ENCODE measurements at places on chromosomes 7 and 10.

DNA sequence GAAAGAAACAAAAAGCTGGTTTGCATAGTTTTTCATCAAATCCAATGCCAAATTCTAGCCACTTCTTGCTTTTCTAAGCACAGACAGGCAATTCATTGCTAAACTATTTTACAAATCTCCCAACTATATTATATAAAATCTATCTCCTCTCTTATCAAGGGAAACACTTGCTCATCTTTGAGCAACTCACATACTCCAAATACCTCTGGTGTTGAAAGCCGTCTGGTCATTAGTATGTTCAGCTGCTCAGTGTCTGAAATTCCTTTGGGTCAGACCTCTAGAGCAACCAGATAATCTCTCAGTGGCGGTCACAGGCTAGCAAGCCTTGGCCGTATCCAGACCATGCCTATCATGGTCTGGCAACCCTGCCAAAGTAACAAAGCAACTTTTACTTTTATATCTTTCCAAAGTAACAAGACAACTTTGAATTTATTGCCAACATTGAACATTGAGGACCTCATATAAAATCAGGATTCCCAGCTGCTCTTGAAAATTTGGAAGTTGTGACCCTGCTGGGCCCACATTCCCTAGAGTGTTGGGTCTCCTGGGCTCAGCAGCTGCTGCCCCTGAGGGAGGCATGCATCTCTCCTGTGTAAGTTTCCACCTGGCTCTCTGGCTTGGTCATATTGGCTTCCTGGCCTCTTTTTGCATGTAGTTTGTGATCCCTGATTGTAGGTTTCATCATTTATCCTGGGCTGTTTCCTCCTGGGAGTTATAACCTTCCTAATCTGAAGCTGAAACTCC lies 56.8 kb upstream of the LANCL2 start:
- DNase-seq: no peak

- DNase-seq: peak; percentile 66
Measured at GRCh38 chr10:70602665-70603448, at the start of gene PRF1. Gene PRF1, minus strand, starts transcription at chr10:70602741. Its CDS starts 1,839 bp downstream, at chr10:70600902.

DNA sequence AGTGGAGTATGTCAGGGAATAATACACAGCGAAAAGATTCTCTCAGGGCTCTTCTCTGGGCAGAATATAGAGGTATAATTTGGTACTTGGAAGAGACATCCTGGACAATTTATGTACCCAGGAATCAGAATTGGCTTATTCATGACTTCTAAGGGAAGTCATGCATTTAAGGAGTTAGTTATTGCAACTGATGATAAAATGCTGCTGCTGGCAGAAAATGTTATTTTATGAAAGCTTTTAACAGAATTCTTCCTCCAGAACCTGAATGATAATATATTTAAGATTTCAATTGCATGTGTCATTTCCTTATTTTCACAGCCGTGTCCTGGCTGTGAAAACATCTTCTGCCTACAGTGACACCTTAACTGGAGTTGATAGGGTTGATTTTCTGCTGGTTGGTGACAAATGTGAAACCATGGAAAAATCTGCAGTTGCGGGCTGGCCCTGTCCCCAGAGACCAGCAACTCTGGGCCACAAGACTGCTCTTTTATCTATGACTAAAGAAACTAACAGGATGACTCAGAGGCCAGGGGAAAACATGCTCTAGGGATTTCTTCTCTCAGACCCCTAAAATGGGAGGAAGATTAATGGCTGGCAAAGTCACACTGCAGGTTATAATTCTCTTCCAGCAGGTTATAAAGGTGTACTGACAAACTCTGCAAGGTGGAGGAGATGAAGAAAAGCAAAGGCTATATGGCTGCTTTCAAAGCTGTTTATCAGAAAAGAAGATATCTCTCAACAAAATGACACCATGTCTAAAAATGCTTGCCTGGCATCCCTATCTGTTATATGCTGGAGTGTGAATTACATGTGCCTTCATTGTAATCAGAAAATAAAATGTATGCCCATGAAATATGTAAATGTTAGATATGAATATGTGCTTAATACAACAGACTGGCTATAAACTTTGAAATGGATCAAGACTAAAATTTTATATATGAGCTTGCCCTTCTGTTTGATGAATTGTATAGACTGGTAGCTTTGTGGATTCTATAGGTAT lies 12.1 kb upstream of the TRUB1 start:
- DNase-seq: no peak

DNA sequence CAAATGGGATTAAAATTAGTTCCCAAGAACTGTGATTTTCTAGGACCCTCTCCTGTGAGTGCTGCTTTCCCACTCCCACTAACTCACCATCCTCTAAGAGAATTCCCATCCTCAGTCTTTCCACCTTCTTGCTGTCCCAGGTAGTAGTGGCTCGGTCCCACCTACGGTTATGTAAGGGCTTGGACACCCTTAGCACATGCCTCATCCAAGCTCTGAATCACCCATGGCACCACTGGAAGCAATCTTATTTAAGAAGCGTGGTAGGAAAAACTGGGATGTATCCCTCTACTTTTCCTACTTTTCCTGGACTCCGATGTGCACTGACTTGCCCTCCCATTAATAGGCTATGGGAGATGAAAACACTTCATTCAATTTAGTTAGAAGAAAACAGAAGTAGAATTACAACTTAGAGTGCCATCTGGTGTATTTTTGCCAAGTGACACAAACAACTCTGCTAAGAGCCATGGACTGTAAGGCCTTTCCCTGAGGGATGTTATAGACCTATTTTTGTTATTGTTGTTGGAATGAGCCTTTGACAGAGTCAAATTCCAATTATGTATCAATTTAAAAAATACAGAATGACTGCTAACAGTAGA lies 13.7 kb upstream of the ANKRD22 start:
- DNase-seq: no peak

DNA sequence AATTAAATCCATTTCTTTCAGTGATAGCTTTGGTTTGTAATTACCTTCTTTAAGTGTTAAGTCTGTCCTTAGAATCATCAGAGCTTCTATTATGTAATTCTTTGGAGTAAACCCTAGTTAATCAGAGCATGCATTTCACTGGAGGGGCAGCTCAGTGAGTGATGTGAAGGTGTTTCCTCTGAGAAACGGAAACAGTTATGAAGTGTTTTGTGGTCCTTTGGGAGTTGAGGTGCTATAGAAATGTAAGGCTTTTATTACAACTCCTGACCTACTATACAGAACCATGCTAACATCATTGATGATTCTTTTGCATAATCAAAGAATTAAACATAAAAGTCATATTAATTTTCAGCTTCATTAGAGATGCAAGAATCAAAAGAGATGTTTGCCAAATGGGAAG lies 141.5 kb downstream of the EXOC4 start:
- no peak for DNase-seq

GRCh38 chr7:105796365-105796764 lies 80.0 kb downstream of the ATXN7L1 start:
- no peak for DNase-seq

GRCh38 chr7:94877731-94878670 lies 29.4 kb upstream of the PPP1R9A start:
- no peak for DNase-seq

DNA sequence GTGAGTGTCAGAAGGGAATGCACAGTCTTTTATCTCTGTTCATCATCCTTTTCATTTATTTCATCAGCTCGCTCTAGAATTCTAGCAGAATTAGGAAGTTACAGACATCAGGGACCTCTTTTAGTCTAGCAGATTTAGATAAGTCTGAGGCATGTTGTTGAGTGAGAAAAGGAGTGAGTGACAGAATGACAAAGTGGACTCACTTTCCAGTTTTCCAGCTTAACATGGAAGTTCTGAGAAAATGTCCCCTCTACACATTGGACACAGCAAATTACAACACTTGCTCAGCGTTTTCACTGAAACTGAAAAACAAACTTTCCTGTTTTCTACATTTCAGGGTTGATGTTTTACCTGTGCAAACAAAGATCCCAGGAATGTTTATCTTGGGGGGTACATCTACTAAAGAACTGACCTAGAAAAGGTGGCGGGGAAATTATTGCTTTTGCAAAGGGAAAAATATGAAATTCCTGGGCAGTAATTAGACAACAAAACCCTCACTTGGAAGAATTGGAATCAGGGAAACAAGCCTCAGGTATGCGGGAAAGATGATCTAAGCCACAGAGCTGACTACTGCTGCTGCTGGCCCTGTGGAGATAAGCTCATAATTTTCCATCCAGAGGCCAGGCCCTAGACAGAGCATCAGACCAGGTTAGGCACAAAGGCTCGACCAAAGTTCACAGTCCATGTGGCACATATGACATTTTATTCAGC lies 14.6 kb upstream of the CYP3A5 start:
- no peak for DNase-seq

- no peak for DNase-seq
Measured at GRCh38 chr10:102620591-102621442, 23.5 kb upstream of the TRIM8 start.

GRCh38 chr10:81135851-81136250 lies 598.1 kb downstream of the SH2D4B start:
- no peak for DNase-seq

GRCh38 chr7:140738280-140738679 lies 41.8 kb downstream of the NDUFB2 start:
- no peak for DNase-seq

DNA sequence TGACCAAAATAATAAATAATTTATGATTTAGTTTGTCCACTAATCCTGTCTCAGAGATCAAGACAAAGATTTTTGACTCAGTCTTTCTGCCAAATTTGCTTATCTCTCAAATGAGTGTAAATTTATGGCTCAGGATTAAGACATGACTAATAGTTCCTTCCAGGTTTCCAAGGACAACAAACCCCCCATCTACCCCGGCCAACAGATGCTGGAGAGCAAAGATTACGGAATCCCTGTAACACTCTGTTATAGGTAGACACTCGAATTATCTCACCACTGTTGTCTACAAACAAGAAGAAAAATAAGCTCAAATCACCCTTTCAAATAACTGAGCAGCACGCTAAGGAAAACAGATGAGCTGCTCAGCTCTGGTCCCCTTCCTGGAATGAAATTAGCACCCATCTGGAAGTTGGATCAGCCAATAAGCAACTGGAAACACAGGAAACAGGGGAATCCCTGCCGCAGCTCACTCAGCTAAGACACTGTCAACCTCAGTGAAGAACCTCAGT lies 56.8 kb upstream of the SVIL start:
- no peak for DNase-seq

DNA sequence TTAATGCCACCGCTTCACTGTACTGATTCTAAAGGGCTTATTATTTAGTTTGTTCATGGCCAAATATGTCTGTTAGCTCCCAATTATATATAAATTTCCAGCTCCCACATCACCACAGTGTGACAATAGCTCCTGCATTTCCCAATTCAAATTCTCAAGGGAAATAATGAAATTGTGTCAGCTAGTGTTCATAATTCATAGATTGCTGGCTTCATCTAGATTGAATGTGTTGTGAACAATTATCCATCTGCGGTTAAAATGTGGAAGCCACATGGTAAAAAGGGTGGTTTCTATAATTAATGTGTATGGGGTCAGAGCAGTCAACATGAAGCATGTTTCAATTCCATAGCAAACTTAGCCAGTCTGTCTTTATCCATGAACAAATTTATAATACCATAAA lies 154.3 kb downstream of the SEMA3E start:
- no peak for DNase-seq

- no peak for DNase-seq
Measured at GRCh38 chr7:157301610-157302120, 35.1 kb upstream of the DNAJB6 start.

Data from stimulated activated CD8-positive, alpha-beta memory T cell treated with anti-CD3 and anti-CD28 coated beads, Interleukin-2, amount 100 ng/mL, for 1 hour (primary cell).